Hematopoietic multipotent progenitor cell treated with erythropoietin and hydrocortisone succinate and interleukin-3 and kit ligand, for 4 days (in vitro differentiated cells): ENCODE measurements at places on chromosomes 11 and 22.

DNA sequence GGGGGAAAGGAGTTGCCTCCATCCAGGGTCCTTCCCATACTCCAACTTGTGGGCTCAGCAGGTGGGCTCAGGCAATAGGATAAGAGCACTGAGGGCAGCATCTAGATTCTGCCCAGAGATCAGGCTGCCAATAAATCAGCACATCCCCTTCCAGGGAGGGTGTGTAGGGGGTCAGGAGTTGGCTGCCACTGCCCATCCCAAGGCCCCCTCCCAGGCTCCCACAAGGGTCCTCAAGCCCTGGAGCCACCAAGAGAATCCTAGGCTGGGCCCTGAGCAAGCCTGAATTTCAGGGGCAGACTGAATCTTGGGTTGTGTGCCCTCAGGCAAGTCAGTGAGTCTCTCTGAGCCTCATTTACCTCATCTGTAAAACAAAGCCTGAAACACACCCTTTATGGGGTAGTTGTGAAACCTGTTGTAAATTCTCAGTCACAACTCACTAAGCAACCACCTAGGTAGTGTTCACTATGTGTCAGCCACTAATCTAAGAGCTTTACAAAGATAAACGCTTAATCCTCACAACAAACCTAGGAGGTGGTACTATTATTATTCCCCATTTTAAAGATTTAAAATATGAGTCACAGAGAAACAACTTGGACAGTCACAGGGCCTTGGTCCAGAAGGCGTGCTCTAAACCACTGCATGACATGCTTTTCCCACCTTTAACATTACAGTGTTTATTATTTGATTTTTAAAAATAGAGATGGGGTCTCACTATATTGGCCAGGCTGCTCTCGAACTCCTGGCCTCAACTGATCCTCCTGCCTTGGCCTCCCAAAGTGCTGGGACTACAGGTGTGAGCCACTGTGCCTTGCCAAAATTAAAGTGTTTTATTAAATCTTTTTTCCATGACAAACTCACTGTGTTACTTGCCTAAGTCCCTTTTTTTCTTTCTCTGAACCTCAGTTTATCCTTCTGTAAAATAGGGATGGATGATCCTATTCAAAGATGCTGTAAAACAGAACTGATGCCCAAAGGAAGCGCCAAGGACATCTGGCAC is 36.2 kb downstream of the LMO1 start:
- no peak for DNase-seq

DNA sequence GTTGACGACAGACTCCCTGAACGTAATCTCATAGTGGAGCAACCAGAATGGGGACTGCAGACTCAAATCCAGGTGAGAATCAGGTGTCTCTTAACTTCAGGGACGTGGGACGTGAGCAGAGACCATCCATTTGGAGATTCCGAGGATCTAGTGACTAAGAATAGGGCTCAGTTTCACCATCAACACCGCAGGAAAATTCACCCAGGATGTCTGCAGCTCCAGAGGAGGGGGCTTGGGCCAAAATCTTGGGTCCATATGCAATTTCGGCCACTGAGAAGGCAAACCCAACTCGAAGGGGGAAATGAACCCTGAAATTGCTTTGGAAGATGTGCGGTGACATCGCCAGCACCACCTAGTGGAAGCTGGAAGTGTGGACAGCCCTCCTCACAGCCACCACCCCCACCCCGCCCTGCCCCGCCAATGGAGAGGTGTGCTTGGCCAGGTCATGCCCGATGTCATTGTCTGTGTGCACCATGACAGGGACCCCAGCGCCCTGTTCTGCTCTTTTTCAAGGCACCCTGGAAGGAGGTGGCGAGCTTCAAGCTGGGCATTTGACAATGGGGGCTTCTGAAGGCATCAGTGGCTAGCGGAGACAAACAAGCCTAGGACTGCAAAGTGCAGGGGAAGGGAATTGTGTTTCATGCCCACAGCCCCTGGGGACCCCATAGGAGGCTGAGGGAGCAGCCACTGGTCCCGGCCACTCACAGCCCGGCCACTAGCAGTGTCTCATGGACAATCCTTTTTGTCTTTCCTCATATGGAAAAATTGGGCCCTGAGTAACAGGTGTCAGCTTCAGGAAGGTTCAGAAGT is 24.8 kb downstream of the APOL1 start:
- peak; percentile 85 for DNase-seq

GRCh38 chr11:11089805-11090204 is 232.0 kb upstream of the ZBED5 start:
- no peak for DNase-seq

DNA sequence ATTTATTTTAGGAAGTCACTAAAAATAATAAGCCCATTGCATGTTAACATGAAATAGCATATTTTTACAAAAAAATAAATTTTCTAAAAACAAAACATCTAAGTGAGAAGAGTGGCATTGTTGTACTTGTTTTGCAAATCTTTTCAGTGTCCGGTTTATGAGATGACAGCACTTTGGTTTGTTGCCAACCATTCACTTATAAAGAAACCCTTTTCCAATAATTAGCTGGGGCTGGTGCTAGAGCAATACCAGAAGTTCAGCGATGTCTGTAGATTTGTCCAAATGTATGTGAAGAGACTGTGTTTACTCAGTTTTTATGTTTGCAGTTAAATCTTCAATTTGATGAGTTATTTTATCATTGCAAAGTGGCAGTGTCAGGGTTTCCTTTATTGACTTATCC is 22.1 kb upstream of the KRTAP5-7 start:
- DNase-seq: no peak

- peak; percentile 64 for DNase-seq
Observed at GRCh38 chr22:43740587-43741270, 71.4 kb downstream of the EFCAB6 start.

DNA sequence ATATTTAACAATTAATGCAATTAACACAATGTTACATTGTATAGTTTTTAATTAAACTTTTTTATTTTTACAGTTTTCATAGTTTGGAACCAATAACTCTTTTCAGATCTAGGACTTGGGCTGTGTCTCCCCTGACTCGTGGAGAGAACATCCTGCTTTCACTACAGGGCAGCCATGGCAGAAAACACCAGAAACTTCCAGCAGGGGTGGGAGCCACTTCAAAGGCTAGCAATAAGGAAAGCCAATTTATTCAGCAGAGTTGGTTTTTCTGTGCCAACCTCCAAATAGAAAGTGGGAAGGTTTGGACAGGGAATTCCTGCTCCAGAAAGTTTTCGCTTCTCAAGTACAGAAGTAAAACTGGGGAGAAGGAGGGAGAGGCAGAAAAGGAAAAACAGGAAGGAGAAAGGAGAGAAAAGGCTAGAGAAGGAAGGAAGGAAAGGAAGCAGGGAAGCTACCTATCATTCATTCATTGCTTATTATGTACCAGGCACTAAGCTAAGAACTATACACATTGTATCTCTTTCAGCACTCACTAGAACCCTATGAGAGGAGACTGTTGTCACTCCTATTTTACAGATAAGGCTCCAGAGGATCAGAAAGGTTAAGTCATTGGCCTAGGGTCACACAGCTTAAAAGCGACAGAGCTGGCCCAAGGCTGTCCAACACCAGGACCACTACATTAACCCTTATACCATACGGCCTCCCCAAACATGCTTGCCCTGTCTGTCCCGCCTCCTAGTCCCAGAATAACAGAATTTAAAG is 54.8 kb upstream of the CREB3L1 start:
- no peak for DNase-seq

DNA sequence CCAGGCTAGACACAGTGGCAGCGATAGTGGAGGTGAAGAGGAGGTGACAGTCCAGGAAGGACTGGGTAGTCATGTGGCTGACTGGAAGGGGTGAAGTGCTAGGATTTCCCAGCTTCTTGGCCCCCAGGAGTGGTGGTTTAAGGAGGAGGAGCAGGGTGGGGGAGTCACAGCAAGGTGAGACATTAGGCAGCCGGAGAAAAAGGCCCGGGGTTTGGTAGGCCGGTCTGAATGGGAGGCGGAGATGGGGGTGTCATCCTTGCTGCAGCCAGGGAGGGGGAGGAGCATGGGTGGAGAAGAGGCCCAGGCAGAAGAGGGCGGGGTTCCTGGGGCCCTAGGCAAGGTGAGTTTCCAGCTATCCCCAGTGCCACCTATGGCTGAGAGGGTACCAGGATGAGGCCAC is 6.1 kb downstream of the SIPA1 start:
- no peak for DNase-seq

- no peak for DNase-seq
Observed at GRCh38 chr11:83998921-83999320, 712.8 kb upstream of the CCDC90B start.
